ENCODE measurements at places on chromosomes 6 and 20.
A peak's percentile ranks its signal among the peaks of the same experiment; 100 is the strongest.

DNA sequence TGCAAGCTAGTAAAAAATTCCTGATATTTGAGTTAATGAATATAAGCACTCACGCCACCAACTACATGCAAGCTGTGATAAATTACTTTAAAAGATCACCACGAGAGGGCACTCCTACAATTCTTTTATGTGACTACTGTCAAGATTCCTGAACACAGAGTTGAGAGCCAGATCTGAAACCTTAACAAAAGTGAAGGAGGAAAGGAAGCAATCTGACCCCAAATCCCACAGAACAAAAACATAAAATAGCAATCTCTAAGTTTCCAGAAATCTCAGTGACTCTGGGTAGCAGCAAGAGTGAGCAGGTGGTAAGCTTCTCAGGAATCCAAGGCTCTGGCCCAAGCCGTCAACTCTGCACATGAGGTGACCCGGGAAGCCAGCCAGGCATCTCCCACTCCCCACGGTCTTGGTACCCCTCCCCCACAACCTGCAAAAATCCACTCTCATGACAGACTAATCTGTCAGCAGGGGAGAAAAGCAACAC lies 55.1 kb downstream of the STAU1 start:
- peak; percentile 66 for DNase-seq

GRCh38 chr6:29685718-29686326 lies 4.9 kb upstream of the ZFP57 start:
- DNase-seq: no peak

GRCh38 chr6:30800871-30801270 lies 56.5 kb upstream of the IER3 start:
- peak; percentile 31 for DNase-seq

GRCh38 chr6:90393232-90393884 lies 96.7 kb upstream of the BACH2 start:
- peak; percentile 38 for DNase-seq

- DNase-seq: no peak
Observed at GRCh38 chr6:112821476-112821875, 474.3 kb downstream of the RFPL4B start.

GRCh38 chr6:170091639-170092579 lies 199.0 kb downstream of the DLL1 start:
- DNase-seq: no peak

DNA sequence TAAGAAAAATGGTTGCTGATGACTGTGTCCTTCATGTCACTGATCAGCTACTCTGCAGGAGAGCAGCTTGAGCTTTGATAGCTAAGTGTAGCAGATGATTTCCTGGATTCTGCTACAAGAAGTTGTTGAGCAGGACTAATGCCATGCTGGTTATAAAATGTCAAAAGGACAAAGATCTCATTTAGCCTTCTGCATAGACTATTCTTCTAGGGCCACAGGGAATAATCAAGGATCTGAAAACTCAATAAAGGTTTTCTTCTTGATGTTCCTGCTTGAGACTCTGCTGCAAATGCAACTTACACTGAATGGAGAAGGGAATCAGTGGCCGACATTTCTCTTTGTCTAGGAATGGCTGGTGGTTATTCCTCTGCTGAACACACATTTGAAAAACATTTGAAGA lies 360.3 kb upstream of the PTCHD4 start:
- no peak for DNase-seq

- no peak for DNase-seq
Observed at GRCh38 chr6:44923444-44923843, 404.7 kb upstream of the RUNX2 start.

GRCh38 chr6:21605166-21605565 lies 11.6 kb downstream of the SOX4 start:
- DNase-seq: no peak
